ENCODE measurements at places on chromosomes 5 and 9.

DNA sequence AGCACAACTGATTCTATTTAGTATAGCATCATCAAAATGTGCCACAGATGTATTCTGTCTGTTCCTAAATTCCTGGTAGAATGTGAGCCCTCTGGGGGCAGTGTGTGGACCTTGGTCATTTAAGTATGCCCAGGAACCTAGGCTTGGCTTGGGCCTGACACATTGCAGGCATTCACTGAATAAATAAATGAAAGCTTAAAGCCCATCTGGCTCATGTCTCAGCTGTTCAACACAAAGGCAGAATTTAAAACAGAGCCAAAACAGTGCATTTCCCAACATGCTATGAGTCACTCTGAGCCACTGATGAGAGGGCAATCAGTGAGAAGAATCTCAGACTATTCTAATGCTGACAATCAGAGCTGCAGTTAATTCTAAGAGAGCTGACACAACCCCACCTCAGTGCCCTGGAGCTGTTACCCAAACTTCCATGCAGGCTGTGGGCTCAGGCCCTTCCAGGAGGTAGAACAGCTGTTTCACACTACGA lies 8.1 kb downstream of the FAM193B start:
- no peak for DNase-seq

- no peak for DNase-seq
These were observed 65.3 kb downstream of the CDH12 start for GRCh38 chr5:22787807-22788206.

GRCh38 chr5:40437452-40437861 lies 242.3 kb upstream of the PTGER4 start:
- no peak for DNase-seq

DNA sequence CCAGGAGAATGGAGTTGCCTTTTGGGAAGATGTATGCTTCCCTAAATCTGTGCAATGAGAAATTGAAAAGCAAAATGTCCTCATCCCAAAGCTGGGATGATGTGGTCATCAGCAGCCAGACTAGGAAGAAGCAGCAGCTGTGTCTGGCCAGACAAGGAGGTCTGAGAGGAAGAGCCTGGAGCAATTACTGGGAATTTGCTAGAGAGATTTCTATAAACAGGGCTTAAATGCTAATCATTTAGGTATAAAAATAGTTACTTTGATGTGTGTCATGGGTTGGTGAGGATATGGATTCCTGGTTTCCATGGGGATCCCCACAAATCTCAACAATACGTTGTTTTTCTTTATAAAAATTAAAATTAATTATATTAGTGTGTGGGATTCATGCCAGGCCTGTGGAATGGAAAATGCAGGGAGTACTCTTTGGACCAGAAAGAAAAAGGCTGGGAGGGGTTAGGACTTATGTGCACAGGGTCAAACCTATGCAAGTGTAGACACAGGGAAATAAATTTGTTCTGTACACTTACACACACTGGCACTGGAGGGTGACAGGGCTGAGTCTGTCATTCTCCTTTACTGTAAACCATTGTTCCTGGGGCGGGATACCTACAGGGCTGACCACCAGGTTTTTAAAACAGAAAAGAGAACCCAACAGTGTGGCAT lies 58.7 kb upstream of the TRPC7 start:
- no peak for DNase-seq

- DNase-seq, result no peak
These were observed 698 bp upstream of the LCN2 start for GRCh38 chr9:128148509-128149000.

- no peak for DNase-seq
These were observed 1.0 kb downstream of the EGR1 start for GRCh38 chr5:138466125-138466899.

- no peak for DNase-seq
These were observed 6.1 kb upstream of the PHF19 start for GRCh38 chr9:120882935-120883607.

- DNase-seq, result no peak
These were observed 2400.9 kb upstream of the C9orf72 start for GRCh38 chr9:29974197-29974596.

DNA sequence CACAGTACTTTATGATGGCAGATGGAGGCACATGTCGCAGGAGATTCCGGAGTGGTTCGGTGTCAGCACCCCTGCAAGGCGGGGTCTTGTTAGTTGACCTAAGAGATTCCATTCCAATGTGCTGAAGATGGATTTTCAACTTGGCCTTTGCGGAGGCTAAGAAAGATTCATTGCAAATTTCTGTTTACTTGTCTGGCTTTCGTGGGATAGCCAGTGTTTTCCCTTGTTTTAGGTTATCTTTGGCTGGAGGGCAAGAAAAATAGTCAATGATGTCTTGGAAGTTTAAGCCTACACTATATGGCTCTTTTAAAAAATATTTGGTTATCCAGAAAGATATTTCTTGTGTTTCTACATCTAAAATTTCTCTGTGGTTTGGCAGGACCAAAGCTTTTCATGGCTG lies 123.6 kb upstream of the PTCH1 start:
- no peak for DNase-seq

GRCh38 chr9:123339666-123340510 lies 16.1 kb upstream of the CRB2 start:
- no peak for DNase-seq

- DNase-seq, result no peak
These were observed 76.6 kb upstream of the SSBP2 start for GRCh38 chr5:81827500-81827899.

DNA sequence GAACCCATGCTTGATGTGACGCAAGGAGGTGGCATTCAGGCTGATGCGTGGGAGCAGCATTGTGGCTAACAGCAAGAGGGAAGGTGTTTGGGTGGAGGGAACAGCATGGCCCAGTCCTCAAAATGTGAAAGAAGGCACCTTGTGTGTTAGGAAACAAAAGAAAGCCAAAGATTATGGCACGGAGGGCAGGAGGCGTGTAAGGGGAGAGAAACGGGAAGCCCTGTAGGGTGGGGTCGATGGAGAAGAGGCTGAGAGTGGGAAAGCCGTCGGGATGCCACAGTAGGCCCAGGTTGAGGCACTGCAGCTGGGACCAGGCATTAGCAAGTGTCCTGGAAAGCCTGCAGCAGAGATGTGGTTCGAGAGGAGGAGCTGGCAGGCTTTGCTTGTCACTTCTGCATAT lies 241.1 kb downstream of the GADD45G start:
- DNase-seq, result no peak

DNA sequence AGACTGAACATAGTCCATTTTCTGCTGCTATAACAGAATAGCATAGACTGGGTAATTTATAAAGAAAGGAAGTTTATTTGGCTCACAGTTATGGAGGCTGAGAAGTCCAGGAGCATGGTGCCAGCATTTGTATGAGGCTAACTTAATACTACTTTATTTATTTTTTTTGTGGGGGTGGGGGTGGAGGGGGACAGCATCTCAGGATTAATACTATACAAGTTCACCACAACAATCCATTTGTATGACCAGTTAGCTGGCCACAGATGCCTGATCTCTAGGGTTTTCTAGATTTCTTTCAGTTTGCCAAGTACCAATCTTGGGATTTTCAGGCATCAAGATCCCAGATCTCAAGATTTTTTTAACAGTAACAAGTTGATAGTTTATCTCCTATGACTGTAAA lies 20.3 kb downstream of the ANGPTL2 start:
- no peak for DNase-seq

DNA sequence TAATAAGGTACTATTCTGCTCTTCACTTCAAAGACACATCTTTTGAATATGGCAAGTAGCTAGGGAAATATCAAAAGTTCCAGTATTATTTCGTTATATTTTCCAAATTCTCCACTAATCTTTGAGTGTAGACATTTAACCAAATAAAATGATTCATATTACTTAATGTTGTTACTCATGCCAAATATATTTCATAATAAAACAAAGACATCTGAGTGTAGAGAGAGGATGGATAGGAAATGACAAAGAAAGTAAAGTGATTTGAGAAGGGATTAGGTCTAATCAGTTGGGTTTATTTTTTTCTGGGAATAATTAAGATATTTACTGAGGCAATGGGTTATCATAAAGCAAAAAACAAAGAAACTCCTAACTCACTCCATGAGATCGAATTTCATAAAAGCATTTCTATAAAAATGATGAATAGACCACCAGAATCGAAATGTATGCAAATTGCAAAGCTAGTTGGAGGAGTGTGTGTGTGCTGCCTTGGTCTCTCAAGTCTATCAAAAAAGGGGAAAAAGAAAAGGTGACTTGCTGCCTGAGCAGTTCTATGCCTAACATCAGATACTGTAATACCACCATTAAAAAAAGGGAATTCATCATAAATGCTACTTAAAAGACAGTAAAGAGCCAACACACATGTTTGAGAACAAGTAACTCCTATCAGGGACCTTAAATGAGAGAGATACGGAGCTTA lies 255.5 kb downstream of the PDE4D start:
- DNase-seq, result no peak

DNA sequence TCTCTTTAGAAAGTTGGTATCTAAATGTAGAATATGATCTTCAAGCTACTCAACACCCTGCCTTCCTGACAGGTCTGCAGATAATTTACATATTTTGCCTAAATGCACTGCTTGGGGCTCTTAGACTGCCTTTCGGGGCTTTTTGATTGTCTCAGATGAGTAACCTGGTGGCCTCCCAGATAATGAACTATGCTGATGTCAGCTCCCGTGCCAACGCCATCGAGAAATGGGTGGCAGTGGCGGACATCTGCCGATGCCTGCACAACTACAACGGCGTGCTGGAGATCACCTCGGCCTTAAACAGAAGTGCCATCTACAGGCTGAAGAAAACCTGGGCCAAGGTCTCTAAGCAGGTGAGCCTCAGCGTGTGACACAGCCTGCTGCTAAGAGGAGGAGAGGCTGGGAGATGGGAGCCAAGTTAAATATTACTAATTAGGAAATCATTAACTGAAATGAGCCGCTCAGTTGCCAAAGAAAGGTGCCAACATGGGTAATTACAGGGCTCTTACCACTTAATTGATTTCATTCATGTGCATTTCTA lies 20.8 kb upstream of the CKMT2 start:
- DNase-seq, result no peak

- DNase-seq, result no peak
These were observed 182.4 kb upstream of the OTULINL start for GRCh38 chr5:14399054-14399692.

DNA sequence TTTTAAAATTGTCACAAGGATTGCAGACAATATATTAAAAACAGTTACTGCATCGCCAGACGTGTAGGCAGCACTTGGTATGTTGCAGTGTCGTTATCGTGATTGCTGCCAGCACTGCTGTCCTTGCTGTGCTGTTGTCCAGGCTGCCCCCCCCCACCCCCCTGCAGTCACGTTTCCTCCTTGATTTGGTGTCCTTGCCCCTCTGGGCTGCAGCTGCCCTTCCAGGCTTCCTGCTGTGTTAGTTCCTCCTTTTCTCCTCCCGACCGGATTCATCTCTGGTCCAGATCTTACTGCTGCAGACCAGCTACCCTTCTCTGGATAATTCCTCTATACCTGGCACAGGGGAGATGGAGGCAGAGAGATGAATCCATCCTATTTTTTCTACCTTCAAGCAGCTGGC lies 298.9 kb downstream of the TRIM32 start:
- DNase-seq, result no peak

DNA sequence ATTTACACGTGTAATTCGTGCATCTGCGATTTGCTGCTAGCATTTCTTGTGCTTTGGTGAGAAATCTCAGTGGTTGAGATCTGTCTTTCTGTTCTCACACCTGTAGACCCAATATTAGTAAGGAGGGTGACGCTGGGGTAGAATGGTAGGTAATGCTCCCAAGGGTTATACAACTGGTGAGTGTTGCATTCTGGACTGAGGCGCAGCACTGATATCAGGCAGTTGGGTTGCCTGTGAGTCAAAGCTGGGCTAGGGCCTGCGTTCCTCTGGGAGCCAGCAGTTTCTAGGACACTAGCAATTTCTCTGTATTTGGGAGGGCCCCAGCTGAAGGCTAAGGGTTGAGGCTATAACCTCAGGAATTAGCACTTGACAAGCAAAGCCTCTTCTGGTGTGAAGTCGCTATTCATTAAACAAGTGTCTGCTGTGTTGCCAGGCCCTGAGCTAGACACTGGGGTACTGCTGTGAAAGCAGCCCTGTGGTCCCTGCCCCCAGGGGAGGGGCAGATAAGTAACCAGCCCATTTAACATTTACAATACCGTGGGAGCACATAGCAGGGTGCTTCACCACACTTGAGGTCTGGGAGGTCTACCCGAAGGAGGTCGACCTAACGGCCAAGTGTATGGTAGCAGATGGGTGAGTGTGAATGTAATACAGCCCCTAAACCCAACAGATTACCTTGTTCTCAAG lies 28.7 kb downstream of the LARP1 start:
- DNase-seq, result no peak

DNA sequence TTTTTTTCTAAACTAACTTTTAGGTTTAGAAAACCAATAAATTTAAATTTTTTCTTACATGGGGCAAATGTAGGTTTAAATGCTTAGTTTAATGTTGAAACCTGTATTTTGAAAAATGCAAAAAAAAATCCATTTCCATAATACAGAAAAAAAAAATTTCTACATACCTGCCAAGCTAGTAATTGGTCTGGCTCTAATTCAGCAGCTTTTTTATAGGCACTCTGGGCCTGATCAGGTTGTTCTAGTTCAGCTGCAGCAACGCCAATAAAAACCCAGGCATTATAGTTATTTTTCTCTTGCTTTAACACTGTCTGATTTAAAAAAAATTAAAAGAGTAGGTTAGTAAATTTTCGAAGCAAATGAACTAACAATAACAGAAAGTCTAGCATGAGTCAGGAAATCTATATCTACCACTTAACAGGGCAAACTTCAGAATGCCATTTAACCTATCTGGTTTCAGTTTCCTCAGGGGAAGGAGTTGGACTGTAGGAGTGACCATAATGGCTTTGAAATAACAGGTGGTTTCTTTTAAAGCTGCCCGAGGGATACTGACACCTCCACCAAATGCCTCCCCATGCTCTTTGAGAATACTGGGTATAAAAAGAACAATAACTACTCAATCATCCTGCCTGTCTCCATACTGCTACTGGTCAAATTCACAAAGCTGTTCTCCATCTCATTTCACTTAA lies 11.6 kb downstream of the SKIC3 start:
- DNase-seq, result no peak

- no peak for DNase-seq
These were observed 9.5 kb downstream of the FBXO10 start for GRCh38 chr9:37566716-37567115.

GRCh38 chr9:5447337-5447736 lies 3.0 kb upstream of the CD274 start:
- no peak for DNase-seq

DNA sequence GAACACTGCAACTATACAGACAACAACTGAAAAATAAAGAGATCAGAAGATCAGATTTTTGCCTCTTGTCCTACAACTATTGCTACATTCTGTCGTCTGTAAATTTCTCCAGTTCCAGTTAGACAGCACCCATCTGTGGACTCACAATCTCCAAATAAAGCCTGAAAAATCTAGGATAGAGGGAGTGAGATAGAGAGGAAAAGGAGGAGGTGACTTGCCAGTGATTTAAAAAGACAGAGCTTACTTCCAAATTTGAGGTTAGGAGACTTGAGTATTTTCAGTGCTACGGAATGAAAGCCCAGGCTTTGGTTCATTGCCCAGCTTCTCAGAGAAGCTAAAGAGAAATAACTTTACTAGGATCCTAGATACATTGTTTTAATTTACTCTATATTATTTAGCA lies 63.6 kb downstream of the PTCD2 start:
- DNase-seq, result no peak

- no peak for DNase-seq
These were observed 49.1 kb upstream of the OSMR start for GRCh38 chr5:38796742-38797108.

All from effector CD8-positive, alpha-beta T cell (primary cell).